ENCODE measurements at places on chromosomes 7 and 10.

- no peak for DNase-seq
Measured at GRCh38 chr7:4729266-4729665, 46.2 kb upstream of the AP5Z1 start.

GRCh38 chr7:79284211-79284610 is 169.3 kb downstream of the MAGI2 start:
- no peak for DNase-seq

DNA sequence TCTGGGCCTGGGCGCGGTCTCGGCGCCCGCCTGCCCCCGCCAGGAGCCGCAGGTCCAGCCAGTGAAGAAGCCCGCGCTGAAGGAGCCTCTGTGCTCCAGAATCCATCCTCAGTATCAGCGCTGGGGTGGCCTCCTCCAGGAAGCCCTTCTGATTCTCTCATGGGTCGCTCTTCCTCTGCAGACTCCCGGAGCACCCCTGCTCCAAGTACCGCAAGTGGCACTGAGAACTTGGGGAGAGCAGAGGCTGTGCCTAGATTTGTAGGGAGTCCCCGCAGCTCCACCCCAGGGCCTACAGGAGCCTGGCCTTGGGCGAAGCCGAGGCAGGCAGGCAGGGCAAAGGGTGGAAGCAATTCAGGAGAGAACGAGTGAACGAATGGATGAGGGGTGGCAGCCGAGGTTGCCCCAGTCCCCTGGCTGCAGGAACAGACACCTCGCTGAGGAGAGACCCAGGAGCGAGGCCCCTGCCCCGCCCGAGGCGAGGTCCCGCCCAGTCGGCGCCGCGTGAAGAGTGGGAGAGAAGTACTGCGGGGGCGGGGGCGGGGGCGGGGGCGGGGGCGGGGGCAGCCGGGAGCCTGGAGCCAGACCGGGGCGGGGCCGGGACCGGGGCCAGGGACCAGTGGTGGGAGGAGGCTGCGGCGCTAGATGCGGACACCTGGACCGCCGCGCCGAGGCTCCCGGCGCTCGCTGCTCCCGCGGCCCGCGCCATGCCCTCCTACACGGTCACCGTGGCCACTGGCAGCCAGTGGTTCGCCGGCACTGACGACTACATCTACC is at the start of gene ALOX5:
TSS of gene ALOX5 (plus strand) at position 641 of the 774 bp plus-strand sequence. CDS start at position 705, 64 bp downstream.
- DNase-seq, result no peak

DNA sequence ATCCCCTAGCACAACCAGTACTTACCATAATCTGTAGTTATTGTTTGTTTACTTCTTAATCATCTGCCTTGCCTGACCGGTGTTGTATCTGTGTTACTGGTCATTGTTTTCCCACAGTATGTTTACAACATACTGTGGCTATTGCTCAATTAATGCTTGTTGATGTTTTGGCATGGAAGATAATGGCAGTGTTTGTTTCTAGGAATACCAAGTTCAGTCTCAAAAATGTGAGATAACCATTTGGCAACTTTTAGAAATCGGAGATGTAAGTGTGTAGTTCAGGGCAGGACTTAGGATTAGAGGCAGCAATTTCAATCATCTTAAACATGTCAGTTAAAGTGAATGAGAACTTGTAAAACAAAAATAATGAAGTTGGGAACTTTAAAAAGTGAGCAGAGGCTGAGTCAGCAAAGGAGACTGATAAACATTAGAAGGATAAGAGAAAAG is 8.2 kb downstream of the MINDY3 start:
- no peak for DNase-seq

- DNase-seq, result no peak
Measured at GRCh38 chr10:98424295-98425254, 9.6 kb upstream of the PYROXD2 start.

DNA sequence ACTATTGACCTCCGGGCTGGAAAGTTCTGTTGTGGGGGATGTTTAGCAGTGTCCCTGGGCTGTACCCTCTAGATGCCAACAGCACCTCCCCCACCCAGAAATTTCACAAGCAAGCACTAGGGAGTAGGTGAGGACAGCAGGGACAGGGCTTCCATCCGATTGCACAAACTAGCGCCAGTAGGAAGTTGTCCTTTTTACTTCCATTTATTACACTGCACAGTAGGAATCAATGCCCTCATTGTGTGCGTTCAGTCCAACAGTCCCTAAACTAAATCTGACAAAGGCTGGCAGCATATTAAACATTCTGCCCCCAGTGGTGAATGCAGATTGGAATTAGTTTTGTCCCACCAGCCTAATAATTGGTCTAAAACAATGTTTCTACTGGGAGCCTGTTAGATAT is 6.4 kb upstream of the SOSTDC1 start:
- no peak for DNase-seq

DNA sequence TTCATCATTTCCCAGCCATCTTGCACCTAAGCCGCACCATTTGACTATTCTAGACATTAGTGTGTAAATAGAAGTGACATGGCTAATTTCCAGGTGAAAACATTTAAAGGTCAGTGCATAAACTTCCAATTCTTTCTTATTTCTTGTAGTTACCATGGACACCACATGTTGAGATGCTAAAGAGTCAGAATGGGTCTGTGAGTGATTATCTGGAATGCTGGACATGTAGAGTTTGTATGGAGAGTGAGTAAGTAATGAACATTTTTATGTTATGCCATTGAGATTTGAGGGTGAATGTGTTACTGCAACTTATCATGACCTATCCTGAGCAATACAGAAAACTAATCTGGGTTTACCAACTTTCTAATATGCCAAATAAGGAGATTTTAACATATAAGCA is 60.4 kb downstream of the MEOX2 start:
- no peak for DNase-seq

DNA sequence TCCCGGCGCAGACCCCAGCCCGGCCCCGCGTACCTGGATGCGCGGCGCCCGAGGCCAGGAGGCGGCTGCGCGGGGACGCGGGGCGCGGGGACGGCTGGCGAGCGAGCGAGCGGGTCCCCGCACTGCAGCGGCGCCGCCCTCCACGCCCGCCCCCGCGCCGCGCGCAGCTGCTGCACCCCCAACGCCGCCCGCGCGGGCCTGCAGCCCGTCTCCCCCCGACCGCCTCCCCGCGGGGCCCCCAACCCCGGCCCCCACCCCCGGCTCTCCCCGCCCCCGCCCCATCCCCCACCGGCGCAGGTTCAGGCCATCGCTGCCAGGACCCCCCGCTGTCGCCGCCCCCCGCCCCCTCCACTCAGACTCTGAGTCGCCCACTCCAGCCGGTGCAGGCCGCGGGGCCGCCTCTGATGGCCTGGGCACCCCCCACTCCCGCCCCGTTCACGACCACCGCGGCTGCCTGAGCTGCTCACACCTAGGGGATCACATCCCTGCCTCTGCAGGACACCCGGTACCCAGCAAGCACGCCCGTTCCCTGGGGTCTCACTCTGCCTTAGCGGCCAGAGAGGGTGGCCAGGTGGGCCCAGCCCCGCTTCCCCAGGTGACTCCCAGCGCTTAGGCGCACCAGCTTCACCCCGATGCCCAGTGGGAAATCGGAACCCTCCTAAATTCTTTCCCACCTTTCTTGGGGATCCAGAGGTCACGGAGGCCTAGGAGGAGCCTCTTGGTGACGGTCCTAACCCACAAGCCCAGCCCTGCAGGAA is 13.9 kb upstream of the DNAAF5 start:
- no peak for DNase-seq

- no peak for DNase-seq
Measured at GRCh38 chr7:92671505-92672169, 81.4 kb upstream of the FAM133B start.

- no peak for DNase-seq
Measured at GRCh38 chr7:111224354-111225231, 133.7 kb downstream of the LRRN3 start.

DNA sequence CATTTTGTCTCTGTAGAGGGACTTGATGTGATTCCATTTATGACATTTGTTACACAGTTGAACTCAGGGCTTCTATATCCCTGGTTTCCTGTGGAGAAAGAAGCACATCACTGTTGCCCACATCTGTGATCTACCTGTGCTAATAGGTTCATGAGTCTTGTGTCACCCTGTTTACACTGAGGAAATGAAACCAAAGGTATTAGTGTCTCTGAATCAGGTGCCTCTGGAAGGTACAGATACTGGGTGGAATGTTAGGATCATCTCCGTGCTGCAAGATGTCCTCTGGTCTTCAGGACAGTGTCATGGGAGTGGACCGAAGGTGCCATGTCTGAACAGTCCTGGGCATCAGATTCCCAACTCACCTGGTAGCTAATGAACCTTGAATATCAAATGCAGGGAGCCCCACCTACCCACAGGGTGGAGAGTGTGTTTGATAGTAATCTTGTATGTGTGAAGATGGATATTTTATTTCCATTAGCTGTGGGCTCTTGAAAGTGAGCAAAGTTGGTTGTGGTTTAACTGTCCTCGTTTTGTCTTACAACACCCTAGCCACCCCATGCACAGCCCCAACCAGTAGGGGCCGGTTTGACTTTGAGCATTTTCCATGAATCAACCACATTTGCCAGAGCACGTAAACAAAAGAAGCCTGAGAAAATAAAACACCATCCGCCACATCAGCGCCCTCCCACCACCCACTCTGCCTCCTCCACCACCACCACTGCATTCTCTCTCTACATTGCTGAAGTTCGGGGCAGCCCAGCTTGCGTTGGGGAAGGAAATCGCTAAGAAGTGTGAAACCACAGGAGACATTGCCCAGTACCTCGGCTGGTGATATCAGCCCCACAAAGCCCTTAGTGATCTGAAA is 40.7 kb downstream of the TARP start:
- DNase-seq, result peak; percentile 61

- no peak for DNase-seq
Measured at GRCh38 chr10:110566472-110567200, 859 bp upstream of the SMC3 start.

GRCh38 chr7:39588416-39588815 is 22.2 kb downstream of the YAE1 start:
- no peak for DNase-seq

DNA sequence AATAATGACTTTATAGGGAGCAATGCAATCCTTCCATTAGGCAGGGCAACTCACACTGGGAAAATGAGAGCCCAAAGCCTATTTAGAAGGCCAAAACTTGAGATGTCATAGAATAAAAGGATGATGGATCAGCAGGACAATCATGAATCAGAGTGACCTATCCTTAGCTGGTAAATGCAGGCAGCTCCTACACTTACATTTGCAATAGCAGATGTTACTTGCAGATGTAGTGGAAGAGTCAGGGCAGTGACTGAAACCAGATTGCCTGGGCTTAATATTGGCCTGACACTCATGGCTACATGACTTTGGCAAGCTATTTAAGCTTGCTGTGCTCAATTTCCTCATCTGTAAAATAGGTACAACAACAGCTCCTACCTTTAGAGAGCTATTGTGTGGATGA is 98.7 kb downstream of the PRTFDC1 start:
- no peak for DNase-seq

DNA sequence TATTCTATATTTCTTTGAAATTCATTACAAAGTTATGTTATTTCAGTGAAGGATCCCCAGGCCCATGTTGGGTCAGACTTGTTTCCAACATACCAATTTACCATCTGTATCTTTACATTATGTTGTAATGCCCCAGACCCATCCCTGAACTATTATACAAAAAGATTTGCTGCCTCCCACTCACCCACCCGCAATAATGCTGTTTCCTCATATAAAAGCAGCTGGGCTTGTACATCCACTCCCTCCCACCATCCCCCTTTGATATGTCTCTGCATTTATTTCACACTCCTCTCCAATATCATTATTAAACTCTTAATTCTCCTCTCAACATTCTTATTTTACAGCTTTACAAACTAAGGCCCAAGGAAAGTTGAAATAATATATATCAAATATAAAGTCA is 153.7 kb downstream of the DOCK4 start:
- DNase-seq, result no peak

- DNase-seq, result no peak
Measured at GRCh38 chr10:31322647-31323046, 3.6 kb downstream of the ZEB1 start.

GRCh38 chr10:30448092-30448491 is 14.1 kb downstream of the MAP3K8 start:
- no peak for DNase-seq

- no peak for DNase-seq
Measured at GRCh38 chr7:4771737-4772136, 3.7 kb upstream of the AP5Z1 start.

- no peak for DNase-seq
Measured at GRCh38 chr10:1762076-1762475, 24.8 kb upstream of the ADARB2 start.

DNA sequence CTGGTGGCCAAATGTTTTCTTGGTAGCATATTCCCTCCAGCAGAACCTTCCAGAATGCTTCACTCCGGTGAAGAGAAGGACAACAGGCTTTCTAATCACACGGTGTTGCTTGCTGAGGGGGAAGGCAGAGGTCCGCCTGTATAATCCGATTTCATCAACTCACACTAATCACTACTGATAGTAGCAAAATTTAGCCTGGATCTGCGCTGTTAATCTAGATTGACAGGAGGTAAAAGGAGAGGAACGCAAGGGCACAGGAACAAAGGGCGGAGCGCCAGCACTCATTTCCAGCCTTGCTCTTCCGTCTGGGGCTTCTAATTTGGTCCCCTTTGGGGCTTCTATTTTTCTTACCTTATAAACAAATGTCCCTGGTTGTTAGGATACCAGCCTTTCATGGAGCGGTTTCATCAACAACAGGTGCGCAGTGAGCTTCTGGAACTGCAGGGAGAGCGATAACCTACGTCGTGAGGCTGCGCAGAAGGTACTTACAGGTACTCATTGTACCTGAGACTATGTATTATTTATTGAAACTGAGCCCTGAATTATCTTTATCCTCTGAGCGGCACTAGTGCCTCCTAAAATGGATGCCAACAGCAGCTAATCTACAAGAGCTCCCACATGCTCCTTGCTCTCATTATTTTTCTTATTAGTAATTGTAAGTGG is 150.6 kb downstream of the CACNB2 start:
- no peak for DNase-seq

GRCh38 chr7:139718859-139719258 is 58.9 kb downstream of the HIPK2 start:
- DNase-seq, result no peak

GRCh38 chr7:112161253-112162141 is 44.7 kb downstream of the DOCK4 start:
- DNase-seq, result no peak

GRCh38 chr10:52635651-52636050 is 136.9 kb downstream of the MBL2 start:
- no peak for DNase-seq

DNA sequence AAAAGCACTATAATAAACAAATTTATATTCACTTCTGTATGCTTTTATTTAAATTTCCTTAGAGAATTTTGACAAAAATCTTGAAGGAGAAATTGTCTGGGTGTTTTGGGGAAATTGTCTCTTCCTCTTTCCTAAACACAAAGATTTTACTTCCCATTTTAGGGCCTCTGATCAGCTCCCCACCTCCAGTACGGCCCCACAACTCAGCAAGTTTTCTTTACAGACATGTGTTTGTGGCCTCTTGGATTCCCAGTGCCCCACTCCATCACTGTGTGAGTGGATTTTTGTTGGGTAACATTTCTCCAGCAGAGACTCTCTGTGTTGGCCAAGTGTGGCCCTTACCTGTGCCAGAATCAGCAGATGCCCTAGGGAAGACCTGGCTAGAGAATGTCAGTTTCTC is 182.8 kb upstream of the CDC14C start:
- DNase-seq, result no peak

GRCh38 chr10:90884431-90884830 is 12.7 kb downstream of the RPP30 start:
- DNase-seq, result no peak
